ENCODE measurements at places on chromosomes 2 and 18.

GRCh38 chr18:50987261-50987660 is 19.4 kb downstream of the ELAC1 start:
- no peak for DNase-seq

GRCh38 chr2:128379021-128380015 is 60.6 kb upstream of the HS6ST1 start:
- DNase-seq: no peak

- no peak for DNase-seq
Measured at GRCh38 chr18:12372406-12372805, 4.6 kb downstream of the AFG3L2 start.

- DNase-seq: no peak
Measured at GRCh38 chr2:238596571-238597551, 170.1 kb downstream of the ASB1 start.

GRCh38 chr2:46489423-46490174 is 10.2 kb downstream of the TMEM247 start:
- no peak for DNase-seq
